Jurkat, Clone E6-1 (cell line): ENCODE measurements at places on chromosomes 4 and X.
A peak's percentile ranks its signal among the peaks of the same experiment; 100 is the strongest.

DNA sequence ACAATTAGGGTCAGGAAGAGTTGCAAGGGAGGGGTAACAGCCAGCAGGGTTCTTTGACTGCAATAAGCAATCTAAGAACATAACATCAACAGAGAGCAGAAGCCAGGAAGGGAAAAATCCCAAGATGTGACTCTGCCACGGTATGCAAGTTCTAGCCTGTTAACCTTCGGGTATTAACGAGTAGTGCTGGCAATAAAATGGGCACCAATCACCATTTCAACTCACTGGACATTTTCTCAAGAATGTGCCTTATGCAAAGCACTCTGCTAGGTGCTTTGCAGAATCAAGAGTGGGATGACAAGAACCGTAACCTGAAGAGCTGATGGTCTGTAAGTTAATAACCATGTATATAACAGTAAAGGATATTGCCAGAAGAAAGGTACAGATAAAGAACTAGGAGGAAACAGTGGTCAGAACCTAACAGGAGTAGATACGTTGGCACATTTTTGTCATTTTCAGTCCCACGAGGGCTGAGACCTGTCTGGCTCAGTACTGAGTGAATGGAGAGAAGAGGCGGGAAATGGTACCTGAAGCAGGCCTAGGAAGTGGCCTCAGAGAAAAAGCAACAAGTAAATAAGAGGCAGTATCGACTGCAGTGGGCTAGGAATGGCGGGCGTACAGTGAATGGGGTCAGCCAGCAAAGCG, 2.7 kb downstream of the ELOVL6 start:
- peak; percentile 32 for DNase-seq

GRCh38 chrX:44957848-44958247, 84.9 kb downstream of the KDM6A start:
- DNase-seq: no peak

- no peak for DNase-seq
Measured at GRCh38 chr4:42533042-42533441, 123.9 kb downstream of the ATP8A1 start.

GRCh38 chrX:44224760-44225159, 118.7 kb downstream of the EFHC2 start:
- no peak for DNase-seq

DNA sequence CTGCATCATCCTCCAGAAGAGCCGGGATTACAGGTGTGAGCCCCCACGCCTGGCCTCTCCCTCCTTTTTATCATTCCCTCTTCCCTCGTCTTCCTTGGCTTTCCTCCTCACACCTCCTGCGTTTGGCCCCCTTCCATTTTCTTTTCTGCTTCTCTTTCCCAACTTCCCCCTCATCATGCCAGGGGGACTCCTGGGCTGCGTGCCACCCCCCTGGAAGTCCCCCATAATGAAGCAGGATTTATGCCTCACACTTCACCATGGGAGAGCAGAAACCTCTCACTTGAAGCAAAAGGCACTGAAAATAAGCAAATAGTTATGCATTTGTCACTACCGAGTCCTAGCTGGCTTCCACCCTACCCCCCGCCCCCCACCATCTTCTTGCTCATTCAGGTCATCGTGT, 7.9 kb downstream of the TKTL1 start:
- no peak for DNase-seq

DNA sequence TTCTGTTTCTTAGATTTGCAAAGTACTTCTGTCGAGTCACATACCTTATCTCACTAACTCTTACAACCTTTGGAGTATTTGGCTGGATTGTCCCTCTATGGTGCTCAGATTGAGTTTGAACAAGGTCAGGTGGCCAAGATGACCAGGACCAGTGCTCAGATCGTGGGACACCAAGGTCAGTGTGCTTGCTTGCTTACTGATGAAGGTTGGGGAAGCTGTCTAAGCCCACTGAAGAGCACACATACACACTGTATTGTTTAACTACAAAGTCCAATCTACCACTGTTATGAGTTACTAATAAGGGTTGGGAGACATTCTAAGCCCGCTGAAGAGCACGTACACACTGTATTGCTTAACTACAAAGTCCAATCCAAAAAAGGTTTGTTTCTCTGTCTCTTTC, 53.7 kb downstream of the TAB3 start:
- DNase-seq: no peak

DNA sequence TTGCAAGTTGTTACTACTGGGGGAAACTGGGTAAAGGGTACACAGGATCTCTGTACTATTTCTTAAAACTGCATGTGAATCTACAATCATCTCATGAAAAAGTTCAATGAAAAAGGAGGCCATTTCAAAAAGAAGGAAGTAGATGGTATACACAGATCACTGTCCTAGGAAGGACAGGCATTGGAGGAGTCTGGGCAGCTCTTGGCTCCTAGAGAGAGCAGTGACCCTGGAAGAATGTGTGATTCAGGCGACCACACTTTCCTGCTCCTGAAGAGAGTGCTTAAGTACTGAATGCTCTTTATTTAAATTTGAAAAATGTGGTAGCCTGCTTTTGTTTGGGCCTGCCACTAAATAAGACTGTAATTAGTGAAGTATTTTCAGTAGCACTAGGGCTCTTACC, 318.1 kb upstream of the CASK start:
- no peak for DNase-seq

GRCh38 chr4:100117750-100118149, 72.5 kb downstream of the DDIT4L start:
- DNase-seq: no peak

- peak; percentile 16 for DNase-seq
Measured at GRCh38 chr4:143587703-143588102, 74.2 kb downstream of the SMARCA5 start.
